ENCODE measurements at places on chromosomes 13 and 19. TPM values are rescaled to one million over a fixed set of nuclear protein-coding genes. Genes with fewer than 3 reads are reported as not detected.

Gene IRGC
- not detected for total RNA-seq

Gene KBTBD6
- 24.6 TPM for total RNA-seq

Gene DKKL1
- total RNA-seq, result 0.24 TPM

DNA sequence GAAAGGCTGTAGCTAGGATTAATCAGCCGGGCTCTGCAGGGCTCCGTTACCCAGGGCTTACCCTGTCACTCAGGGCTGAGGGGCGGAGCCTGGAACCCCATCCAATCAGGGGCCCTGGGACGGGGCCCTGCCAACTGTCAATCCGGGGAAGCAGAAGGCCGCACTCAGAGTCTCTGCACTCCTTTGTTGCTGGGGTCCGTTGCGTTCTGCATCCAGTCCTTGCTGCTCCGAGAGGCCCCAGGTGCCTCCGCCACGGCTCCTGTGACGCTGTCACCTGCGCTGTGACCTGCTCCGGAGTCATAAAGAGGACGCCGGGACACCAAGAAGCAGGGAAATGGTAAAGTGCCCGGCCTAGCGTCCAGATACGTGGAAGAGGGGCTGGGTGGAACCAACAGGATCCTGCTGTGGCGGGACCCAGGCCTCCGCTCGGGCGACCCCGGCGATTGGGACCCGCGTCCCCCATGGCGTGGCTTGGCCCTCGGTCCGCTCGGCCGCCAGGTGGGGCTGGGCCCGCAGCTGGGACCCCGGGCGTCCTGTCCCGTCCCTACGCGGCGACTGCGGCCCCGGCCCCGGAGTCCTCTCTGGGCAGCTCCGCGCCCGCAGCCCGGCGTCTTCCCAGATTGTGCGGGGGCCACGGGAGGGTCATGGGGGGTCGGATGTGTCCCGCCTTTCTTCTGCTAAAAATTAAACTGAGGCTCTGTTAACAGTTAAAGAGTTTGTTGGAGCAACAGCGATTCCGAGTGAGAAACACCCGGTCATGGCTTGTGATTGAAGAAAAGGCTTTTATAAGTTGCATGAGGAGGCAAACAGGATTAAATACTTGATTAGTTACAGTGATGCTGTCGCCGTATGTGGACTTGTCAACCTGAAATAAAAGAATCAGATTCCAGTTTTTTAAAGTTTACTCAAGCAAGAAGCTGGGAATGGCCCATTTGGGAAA lies at the start of gene ZNF491:
TSS of gene ZNF491 (plus strand) at position 133 of the 940 bp plus-strand sequence. CDS start 7,431 bp downstream, outside the sequence.
- peak; percentile 93 for DNase-seq

- peak; percentile 24 for DNase-seq
Observed at GRCh38 chr13:101514695-101515275, 62.3 kb downstream of the ITGBL1 start.

- no peak for DNase-seq
Observed at GRCh38 chr13:43846496-43847158, 32.9 kb downstream of the CCDC122 start.

- DNase-seq, result no peak
Observed at GRCh38 chr19:4493929-4494690, 22.0 kb downstream of the HDGFL2 start.

GRCh38 chr13:32228330-32229041 lies 86.7 kb downstream of the ZAR1L start:
- DNase-seq, result peak; percentile 15

DNA sequence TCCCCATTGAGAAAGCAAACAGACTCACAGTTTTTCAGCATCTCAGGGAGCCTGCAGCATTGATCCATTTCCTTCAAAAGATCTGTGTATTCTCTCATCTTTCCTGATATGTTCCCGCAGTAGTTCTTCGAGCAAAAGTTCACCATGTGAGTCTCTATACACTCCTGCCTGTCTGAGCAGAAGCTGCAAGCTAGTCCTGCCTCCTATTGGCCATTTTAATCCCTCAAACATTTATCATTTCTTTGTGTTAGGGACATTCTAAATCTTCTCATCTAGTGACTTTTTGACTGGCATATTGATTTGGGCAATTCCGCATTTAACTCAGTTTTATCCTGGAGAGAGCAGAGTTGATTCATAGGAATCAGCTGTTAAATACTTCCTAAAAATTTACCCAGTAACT lies 660.4 kb upstream of the KLF12 start:
- DNase-seq, result no peak

DNA sequence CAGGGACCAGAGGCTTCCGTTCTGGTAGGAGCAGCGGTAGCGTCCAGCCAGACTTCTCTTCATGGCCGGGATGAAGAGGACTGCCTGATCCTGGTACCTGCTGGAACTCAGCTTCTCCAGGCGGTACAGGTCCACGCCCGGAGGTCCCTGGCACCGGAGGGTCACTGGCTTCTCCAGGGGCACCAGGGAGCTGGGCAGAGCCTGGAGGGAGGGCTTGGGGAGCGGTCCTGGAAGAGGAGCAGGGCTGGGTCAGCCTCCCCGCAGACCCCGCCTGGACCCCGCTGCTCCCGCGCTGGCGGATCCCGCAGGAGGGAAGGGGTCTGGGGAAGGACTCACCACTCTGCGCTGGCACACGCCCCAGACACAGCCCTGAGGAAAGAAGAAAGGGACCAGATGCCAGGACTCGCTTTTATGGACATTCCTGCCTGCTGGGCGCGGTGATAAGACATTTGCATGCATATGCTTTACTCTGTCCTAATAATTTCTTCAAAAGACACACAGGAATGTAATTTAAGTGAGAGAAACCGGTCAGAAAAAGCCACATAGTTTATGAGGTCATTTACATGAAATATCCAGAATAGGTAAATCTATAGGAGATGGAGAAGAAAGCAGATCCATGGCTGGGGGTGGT lies 5.8 kb downstream of the GP6 start:
- DNase-seq, result peak; percentile 25

DNA sequence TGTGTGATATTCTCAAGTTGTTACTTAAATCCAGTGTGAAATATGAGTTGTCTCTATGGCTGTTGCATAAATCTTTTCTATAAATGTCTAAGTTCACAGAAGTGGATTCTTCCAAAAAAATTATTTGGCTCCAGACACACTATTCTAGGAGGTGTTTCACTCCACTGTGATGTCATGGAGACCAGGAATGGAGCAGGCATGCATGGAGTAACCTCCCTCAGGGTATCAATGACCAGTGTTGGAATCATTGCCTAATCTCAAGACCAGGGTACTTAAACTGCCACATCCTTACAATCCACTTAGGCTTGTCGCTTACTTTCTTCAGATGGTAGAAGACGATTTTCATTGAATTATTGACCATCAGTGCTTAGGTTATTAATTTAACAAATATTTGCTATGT lies 55.4 kb downstream of the LRRC63 start:
- no peak for DNase-seq

- peak; percentile 65 for DNase-seq
Observed at GRCh38 chr19:18785179-18786124, 5.7 kb downstream of the COMP start.

GRCh38 chr13:76904507-76904906 lies 18.3 kb upstream of the KCTD12 start:
- no peak for DNase-seq

GRCh38 chr13:24670961-24671381 lies 9.2 kb upstream of the ATP12A start:
- DNase-seq, result no peak

- DNase-seq, result no peak
Observed at GRCh38 chr19:17687857-17688784, at the start of gene UNC13A. Gene UNC13A, minus strand, starts transcription at chr19:17688354. Its CDS starts 155 bp downstream, at chr19:17688199.

DNA sequence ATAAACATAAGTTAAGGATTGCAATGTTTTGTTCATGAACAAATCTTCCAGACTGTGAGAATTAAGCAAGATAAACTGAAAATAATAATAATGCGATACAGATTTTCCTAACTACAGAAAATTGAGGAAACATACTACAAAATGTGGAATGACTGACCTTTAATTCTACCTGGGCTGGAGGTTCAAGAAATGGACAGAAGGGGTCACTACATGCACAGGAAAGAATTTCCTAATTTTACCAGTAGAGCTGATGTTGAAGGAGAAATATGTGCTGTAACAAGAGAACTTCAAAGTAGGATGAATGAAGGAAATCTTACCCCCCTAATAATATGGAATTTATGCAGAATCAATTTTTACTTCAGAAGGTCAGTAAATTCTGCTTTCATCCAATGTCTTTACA lies 62.3 kb downstream of the ZNF627 start:
- DNase-seq, result no peak

GRCh38 chr13:85719749-85720148 lies 79.5 kb downstream of the SLITRK6 start:
- no peak for DNase-seq

- DNase-seq, result peak; percentile 31
Observed at GRCh38 chr13:99199541-99200431, 868 bp upstream of the UBAC2 start.

- peak; percentile 24 for DNase-seq
Observed at GRCh38 chr13:75458696-75459422, 23.1 kb downstream of the TBC1D4 start.

DNA sequence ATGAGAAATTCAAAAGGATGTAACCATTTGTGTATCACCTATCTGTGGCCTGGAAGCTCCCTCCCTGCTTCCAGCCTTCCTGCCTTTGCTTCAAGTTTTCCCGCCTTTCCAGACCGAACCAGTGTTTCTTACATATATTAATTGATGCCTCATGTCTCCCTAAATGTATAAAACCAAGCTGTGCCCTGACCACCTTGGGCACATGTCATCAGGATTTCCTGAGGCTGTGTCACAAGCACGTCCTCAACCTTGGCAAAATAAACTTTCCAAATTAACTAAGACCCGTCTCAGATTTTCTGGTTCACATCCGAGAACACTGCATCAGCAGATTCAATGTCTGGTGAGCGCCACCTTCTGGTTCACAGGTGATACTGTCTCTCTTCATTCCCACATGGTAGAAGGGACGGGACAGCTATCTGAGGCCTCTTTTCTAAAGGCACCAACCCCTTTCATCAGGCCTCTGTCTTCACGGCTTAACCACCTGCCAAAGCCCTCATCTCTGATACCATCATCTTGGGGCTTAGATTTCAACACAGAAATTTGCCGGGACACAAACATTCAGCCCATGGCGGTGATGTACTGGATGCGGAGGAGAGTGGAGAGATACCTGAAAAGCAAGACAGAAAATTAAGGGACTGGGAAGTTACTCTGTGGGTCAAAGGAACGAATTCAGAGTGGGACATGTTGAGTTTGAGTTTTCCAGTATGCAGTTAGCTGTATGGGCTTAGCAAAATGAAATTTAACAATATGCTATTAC lies 58.7 kb upstream of the PABPC3 start:
- DNase-seq, result peak; percentile 79
